Activated B cell treated with CpG ODN at 0.5 μM for 24 hours (primary cell): ENCODE measurements at places on chromosomes 12 and 14. TPM values are rescaled to one million over a fixed set of nuclear protein-coding genes. Genes with fewer than 3 reads are reported as not detected.

The EFS gene
- not detected in 2 replicates for total RNA-seq

The LIN7A gene
- total RNA-seq, result not detected in 2 replicates

The CD163L1 gene
- total RNA-seq, result 0.58 and 0.88 TPM in 2 replicates

The GPHN gene
- 36.9 and 40.8 TPM in 2 replicates for total RNA-seq

The ENO2 gene
- 20.9 and 31.0 TPM in 2 replicates for total RNA-seq

DNA sequence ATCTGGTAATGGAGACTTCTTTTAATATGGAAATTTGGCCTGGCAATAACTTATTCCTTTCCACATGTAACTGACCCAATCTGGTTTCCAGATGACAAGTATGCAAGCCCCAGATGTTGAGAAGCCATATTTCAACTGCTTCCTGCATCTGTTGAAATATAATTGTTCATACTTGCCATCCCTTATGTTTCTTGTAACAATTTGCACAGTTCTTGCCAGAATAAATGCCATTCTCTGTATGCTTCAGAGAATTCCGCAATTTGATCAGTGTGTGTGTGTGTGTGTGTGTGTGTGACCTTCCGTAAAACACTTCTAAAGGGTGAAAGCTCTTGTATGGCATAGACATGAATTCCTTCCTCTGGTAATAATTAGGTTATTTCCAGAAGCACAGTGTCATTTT, 1.8 kb upstream of the CLEC2A start:
- DNase-seq, result no peak

GRCh38 chr12:111111681-111112080, 191.3 kb upstream of the MYL2 start:
- DNase-seq, result no peak

- DNase-seq, result no peak
These were observed 52.3 kb upstream of the EGLN3 start for GRCh38 chr14:34003082-34003668.

- DNase-seq, result no peak
These were observed 22.9 kb upstream of the CACNA1C start for GRCh38 chr12:2029851-2030250.

DNA sequence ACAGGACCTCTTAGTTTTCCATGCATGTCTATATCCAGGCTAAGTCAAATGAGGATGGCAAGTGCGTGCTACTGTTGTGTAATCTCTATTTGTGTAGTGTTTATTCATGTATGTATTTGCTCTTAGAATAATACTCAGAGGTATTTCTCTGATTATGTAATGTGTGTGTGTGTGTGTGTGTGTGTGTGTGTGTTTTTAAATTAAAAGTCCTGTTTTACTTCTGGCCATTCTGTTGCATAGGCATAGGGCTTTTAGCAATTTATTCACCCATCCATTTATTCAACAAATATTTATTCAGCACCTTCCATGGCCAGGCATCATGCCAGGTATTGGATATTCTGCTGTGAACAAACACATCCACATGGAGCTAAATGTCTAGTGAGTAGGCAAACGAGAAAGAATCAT, 63.5 kb downstream of the PELI2 start:
- no peak for DNase-seq

DNA sequence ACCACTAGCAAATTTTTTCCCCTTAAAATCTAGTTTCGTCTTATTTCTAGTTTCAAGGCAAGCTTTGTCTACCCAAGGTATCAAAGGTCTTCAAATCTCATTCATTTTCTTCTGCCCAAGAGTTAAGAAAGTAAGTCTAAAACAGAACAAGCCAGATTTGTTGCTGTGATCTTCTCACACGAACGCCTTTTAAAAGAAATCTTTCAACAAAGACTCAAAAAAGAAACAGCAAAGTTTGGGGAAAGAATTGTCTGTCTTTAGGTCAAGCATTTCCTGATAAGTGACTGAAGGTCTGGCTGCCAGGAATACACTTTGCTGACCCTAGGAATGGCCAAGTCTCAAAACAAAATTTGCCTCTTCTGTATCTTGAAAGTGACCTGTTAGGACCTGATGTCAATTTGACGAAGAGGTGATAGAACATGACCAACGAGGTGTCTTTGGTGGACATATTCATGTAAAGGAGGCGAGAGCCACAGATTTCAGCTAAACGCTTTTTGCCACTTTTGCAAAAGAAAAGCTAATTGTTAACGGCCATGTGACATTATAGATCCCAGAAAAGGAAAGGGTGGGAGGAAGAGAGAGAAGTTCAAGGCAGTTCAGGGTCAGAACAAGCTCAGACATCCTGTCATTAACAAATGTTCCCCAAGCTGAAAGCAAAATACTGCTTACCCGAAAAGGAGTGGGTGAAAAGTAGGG, 1.7 kb downstream of the CDK17 start:
- no peak for DNase-seq

- no peak for DNase-seq
These were observed 206.5 kb downstream of the FUT8 start for GRCh38 chr14:65618996-65619395.

The TAS2R46 gene
- total RNA-seq, result 0.60 and 1.5 TPM in 2 replicates

DNA sequence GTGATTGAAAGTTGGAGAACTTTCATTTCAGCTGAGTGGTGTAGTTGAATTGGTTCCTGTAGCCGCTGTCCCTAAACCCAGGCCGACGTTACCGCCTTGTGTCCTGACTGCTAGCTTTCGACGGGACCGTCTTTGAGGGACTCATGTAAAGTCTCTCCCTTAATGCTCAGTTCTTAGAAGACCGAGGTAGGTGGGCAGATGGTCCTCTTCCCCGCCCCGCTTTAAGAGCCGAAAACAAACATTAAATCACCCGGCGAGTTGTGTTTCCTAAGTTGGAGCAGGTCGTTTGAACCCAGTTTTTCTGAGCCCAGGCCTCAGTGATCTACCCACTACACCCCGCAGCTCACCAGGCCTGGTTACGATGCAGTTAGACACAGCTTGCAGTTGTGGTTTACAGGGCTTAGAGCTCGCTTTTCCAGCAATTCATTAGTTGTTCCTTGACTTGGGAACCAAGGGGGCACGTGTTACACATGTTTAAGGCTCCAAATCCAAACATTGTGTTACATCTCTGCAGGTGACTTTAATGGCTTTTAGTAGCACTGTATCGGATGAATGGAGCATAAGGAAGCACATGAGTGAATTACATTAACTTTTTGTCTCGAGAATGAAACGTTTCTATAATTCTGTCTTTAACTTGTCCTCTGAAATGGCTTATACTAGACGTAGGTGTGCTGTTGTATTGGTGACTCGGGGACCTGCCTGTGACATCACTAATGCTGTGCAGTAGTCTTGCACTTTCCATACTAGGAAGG, 790 bp downstream of the NEDD1 start:
- DNase-seq, result no peak

DNA sequence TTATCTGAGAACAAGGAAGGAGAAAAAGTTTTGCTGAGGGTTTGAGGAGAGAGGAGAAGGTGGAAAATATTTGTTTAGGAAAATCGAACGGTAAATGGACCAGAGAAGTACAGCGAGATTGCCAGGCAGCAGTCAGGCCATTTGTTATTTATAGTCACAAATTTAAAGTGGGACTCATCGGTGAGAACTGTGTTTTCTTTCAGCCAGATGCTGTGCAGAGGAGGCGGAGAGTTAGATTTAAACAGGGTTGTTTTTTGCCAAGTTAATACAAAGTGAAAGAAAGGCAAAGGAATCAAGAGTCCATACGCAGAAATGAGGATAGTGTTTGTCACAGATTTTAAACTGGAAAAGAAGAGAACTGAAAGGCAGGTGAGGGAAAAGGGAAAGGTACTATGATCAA, 200.6 kb upstream of the CNOT2 start:
- no peak for DNase-seq

- DNase-seq, result no peak
These were observed 46.5 kb downstream of the PAPLN start for GRCh38 chr14:73283608-73284379.

GRCh38 chr12:57001448-57001906, 4.9 kb downstream of the ZBTB39 start:
- peak; percentile 46 for DNase-seq

DNA sequence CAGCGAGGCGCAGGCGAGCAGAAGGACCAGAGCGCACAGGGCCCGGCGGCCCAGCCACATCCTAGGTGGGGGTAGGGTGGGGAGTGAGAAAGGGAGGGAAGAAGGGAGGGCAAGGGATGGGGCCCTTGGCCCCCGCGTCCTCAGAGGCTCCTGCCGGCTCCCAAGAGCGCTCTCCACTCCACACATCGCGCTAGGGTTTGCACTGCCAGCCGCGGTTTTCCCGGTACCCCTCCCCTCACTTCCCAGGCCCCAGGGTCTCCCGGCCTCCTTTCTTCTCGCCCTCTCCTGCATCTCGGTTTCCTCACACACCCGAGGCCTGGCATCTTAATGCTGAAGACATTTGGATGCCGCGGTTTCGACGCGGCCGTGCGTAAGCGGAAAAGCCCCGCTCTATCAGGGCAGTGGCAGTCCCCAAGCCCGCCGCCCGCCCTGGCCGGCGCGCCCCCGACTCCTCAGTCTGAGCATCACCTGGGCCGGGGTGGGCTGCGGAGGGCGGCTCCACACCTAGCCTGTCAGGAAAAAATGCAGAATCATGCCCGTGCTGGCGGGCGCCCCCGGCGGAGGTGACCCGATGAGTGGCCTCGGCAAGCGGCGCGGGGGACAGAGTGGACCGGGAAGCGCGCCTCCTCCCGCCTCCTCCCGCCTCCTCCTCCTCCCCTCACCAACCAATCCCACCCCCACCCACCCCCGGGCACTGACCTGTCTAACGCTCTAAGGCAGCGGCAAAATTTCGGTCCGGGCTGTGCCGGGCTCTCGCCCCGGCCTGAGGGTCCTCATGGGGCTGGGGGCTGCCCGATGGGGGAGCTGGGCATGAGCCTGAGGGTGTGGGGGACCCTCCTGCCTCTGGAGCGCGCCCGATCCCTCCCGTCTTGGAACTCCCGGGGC, 686 bp downstream of the B4GALNT1 start:
- peak; percentile 26 for DNase-seq

The FAM161B gene
- total RNA-seq, result 2.3 TPM in 2 replicates

- no peak for DNase-seq
These were observed 23.1 kb downstream of the LLPH start for GRCh38 chr12:66107451-66107915.

DNA sequence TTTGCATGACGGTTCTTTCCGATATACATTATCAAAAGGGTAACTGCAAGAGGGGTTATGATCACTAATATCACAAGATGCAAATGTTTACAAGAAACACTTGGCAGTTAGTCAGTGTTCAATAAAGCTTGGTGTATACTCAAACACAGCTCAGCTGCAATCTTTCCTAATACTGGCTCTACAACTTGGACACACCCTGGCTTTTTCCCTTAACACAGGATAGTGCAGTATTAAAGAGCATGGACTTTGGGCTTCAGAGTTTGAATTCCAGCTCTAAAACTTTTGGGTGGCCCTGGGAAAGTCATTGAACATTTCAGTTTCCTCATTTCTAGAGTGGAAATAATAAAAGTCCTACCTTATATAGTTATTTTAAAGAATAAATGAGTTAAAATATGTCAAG, 107.0 kb downstream of the HECTD4 start:
- DNase-seq, result no peak

DNA sequence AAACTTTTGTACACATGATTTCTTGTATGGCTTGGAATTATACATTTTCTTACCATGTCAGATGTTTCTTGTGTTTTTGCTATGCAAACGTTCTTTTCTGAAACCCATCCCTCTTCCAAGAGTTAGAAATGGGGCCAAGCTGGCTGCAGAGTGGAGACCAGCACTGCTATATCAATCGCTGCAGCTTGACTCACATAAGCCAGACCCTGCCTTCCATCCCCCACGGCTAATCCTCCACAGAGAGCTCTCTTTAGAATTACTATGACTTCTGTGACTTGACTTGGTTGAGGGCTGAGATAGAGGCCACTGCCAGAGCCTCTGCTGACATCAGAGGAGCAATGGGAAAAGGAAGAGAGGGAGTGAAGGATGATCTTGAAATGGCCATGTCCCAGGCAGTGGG, 147.9 kb downstream of the DACT1 start:
- DNase-seq, result no peak

The CARMIL3 gene
- total RNA-seq, result 3.5 and 3.9 TPM in 2 replicates

The KRT7 gene
- total RNA-seq, result 0.81 and 1.1 TPM in 2 replicates

DNA sequence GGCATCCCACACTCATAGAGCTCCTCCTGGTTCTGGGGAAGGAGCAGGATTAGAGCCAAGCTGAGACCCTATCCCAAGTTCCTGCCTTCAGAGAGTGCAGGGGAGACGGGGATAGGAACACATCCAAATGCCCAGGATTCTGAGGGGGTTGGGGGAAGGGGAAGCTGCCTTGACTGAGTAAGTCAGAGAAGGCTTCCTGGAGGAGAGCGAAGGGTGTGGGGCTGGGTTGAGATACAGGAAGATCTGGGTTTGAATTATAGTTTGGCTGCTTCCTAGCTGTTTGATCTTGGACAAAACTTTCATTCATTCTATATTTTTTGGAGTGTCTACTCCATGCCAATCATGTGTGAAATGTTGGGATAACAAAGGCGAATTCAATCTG, 8.0 kb upstream of the AQP2 start:
- DNase-seq, result no peak

GRCh38 chr12:42482748-42483520, 106.6 kb downstream of the PRICKLE1 start:
- peak; percentile 89 for DNase-seq

GRCh38 chr14:73237786-73238423, 599 bp downstream of the PAPLN start:
- DNase-seq, result no peak

The TCP11L2 gene
- 48.0 and 52.5 TPM in 2 replicates for total RNA-seq

The SERPINA1 gene
- 0.31 TPM in 1 of 2 replicates, not detected in the other for total RNA-seq

- no peak for DNase-seq
These were observed 157.0 kb upstream of the LMNTD1 start for GRCh38 chr12:25710128-25710527.

The ENDOU gene
- 0.24 and 0.37 TPM in 2 replicates for total RNA-seq

DNA sequence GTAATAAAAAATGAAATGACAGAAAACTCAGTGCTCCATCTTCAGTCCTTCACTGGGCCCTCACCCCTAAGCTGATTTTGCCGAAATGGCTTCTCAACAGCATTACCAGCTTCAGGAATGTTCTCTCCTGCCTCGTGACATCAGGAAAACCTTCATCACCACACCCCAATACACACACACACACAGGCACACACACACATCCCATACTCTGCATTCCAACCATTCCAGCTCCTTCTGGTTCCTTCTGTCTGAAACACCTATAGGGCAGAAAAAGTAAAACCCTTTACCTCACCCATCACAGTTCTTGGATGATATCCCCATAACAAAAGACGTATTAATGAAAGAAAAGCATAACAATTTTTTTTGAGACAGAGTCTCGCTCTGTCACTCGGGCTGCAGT, 75.9 kb downstream of the CCDC60 start:
- no peak for DNase-seq

DNA sequence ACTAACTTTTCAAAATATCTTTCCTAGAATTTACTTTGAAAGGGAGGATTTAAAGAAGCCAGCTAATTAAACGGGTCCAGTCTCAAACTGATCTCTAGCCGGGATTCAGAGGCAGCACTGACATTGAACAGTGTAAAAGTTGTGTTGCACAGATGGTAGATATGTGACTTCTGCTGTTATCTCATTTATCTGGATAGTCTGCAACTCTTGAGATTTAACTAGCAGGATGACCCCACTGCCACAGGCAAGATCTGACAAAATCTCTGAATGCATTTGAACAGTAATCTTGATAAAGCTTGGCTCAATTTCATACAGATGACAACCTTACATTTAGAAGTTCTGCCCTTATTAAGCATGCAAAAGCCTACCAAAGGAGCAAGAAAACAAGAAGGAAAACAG, 138.0 kb upstream of the CPNE8 start:
- no peak for DNase-seq

- no peak for DNase-seq
These were observed 20.1 kb downstream of the ERC1 start for GRCh38 chr12:1011091-1011490.
